ENCODE measurements at places on chromosomes 11 and 22. TPM values are rescaled to one million over a fixed set of nuclear protein-coding genes. Genes with fewer than 3 reads are reported as not detected.
A peak's percentile ranks its signal among the peaks of the same experiment; 100 is the strongest.

INSC gene
- not detected for total RNA-seq

SERPING1 gene
- not detected for total RNA-seq

GRCh38 chr11:3164138-3164551 lies 965 bp downstream of the OSBPL5 start:
- no peak for DNase-seq
- H3K4me3 ChIP-seq = peak overlapping the region; percentile 77
- H3K27me3 ChIP-seq = no peaks in the 10 kb centered on the region
- peaks cover 4% of the 10 kb centered on the region for H3K4me1 ChIP-seq
- no peaks in the 10 kb centered on the region for H3K36me3 ChIP-seq

GRCh38 chr22:23119494-23120414 lies 22.0 kb downstream of the RSPH14 start:
- H3K36me3 ChIP-seq = no peaks in the 10 kb centered on the region
- no peak overlapping the region for H3K4me3 ChIP-seq
- no peak overlapping the region for H3K27ac ChIP-seq
- no peaks in the 10 kb centered on the region for H3K4me1 ChIP-seq
- no peaks in the 10 kb centered on the region for H3K27me3 ChIP-seq

GRCh38 chr11:75311858-75312288 lies 39.6 kb downstream of the ARRB1 start:
- H3K4me1 ChIP-seq = peaks cover 6% of the 10 kb centered on the region
- no peaks in the 10 kb centered on the region for H3K27me3 ChIP-seq
- no peaks in the 10 kb centered on the region for H3K36me3 ChIP-seq
- no peak for DNase-seq
- H3K27ac ChIP-seq = no peak overlapping the region

- peak; percentile 34 for DNase-seq
- no peak overlapping the region for H3K27ac ChIP-seq
- H3K36me3 ChIP-seq = no peaks in the 10 kb centered on the region
- no peak overlapping the region for H3K4me3 ChIP-seq
- no peaks in the 10 kb centered on the region for H3K27me3 ChIP-seq
- H3K4me1 ChIP-seq = no peaks in the 10 kb centered on the region
These were observed 17.5 kb upstream of the CAPRIN1 start for GRCh38 chr11:34034053-34034452.

Data from PC-3 (cell line).